K562 (cell line): ENCODE measurements at places on chromosomes 2 and 18. TPM values are rescaled to one million over a fixed set of nuclear protein-coding genes. Genes with fewer than 3 reads are reported as not detected.

- no peak for DNase-seq
Measured at GRCh38 chr2:198795419-198795818, 662.3 kb downstream of the SATB2 start.

DNA sequence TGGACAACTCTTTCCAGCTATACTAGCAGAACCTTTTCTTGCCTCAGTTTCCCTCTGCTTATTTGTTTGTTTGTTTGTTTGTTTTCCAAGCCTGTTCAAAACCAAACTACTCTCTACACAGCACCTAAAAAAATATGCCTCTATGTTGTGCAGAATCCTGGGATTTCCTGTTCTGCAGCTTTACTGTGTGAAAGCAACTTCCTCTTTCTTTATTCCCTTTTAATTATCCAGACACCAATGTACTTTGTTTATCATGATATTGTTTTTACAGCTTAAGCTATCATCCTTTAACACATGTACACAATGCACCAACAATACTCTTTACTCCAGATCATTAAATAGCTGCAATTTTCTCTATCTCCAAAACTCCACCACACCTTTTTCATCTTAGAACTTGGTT lies 259.5 kb downstream of the EPHA4 start:
- DNase-seq, result no peak

DNA sequence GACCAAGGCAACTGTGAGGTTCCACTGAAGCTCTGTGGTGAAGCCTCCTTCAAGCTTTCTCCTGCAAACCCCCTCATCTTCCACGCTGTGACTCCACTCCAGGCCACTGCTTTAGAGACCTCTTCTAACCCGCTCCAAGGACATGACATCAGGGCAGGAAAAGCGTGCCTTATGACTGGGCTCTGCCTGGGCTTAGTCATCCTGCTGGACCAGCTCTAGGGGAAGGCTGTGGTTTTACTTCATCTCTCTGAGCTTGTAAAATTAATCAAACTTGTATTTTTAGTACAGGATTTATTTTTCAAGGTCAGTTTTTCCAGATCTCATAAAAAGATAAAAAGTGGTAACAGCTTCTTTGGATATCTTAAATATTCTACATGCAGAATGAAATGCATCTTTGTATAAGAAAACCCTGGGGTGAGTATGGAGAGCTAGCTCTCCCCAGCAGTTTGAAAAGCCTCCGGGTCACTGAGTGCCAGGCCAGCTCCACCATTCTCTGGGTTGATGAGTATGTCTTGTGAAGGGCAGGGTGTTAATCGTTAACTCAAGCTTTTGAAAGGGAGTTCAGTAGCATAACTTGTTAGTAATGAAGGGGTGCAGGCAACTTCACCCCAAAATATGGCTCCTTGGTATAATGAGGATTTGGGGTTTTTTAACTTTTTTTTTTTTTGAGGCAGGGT lies 33.1 kb upstream of the YPEL5 start:
- DNase-seq, result no peak

The FBXO15 gene
- total RNA-seq, result 0.29 and 0.58 TPM in 2 replicates

DNA sequence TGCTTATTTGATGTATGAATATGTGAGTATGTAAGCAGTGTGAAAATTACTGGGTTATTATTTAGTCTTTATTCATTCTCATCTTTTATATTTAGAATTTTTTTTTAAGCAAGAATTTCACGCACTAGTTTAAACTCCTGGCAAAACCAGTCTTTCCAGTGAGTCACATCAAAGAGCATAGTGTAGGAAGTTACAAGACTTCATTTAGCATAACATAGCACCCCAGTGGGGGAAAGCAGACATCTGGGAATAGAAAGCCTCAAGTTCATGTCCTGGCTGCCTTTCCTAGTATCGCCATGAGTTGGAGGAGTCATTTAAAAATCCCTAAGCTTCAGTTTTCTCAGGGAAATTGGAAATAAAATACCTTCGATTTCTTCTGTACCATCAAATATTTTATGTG lies 408.3 kb downstream of the NUP35 start:
- no peak for DNase-seq

DNA sequence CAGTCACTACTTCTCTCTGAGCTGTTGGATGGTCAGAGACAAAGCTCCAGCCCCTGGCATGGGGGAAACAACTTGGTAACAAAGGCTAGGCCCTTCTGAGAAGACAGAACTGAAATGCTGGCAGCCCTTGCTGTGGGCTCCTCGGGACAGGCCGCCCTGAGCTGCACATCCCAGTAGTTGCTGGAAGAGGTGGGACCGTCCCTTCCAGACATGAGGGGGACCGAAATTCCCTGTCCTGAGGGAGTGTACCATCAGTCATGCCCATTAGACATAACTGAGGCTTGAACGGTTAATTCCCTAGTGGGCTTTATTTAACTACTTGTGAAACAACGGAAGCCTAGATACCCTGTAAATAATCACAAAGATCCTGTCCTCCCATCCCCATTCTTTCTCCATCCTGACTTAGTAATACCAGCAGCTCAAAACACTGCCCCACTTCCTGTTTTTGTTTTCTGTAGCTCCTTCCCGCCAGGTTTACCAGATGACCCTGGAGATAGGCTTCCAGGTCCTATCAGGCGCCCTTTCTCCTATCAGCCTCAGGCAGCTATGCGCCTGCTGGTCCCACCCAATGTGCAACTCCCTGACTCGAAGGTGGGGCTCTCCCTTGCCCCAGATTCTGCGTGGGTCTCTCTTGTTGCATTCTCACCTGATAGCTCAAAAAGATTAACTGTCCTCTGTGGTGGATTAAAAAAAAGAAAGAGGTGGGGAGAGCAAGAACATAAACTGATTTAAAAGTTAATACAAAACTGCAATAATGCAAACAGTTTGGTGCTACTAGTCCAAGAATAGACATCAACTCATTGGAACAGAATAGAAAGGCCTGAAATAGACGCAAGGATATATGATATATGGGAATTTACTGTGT lies 37.0 kb upstream of the NT5DC4 start:
- DNase-seq, result peak; percentile 96
